Activated CD4-positive, CD25-positive, alpha-beta regulatory T cell treated with anti-CD3 and anti-CD28 coated beads, Interleukin-2, amount 50 U/mL, for 24 hours (primary cell): ENCODE measurements at places on chromosomes 3 and 15.
A peak's percentile ranks its signal among the peaks of the same experiment; 100 is the strongest.

DNA sequence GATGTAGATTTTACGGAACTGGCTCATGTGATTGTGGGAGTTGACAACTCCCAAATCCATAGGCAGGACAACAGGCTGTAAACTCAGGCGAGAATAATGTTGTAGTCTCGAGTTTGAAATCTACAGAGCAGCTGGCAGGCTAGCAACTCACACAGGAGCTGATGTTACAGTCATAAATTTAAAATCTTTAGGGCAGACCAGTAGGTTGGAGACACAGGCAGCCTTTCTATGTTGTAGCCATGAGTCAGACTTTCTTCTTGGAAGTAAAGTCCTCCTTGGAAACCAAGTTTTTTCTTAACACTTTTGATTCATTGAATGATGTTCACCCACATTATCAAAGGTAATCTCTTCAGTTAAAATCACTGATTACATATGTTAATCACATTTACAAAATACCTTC is 89.1 kb upstream of the ALCAM start:
- no peak for ATAC-seq

- ATAC-seq = no peak
Observed at GRCh38 chr3:23754215-23754614, 51.5 kb upstream of the UBE2E1 start.

DNA sequence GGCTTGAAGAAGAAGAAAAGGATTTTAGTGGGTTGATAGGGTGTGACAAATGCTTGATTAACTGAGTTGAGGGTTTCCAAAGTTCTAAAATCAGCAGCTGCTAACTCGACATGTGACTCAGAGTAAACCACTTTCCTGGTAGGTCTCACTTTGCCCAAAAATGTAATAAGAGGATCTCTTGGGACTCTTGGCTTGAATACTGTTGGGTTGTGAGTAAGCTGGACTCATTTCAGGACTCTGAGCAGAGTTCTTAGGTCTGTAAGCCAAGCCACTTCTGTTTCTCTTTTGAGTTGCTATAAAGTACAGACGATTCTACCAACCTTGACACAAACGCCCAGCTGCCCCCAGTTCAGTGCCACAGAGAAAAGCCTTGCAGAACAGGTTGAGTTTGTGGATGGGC is 241.1 kb downstream of the ZNF621 start:
- peak; percentile 38 for ATAC-seq

- no peak for ATAC-seq
Observed at GRCh38 chr15:49380912-49381311, 42.1 kb upstream of the FGF7 start.

DNA sequence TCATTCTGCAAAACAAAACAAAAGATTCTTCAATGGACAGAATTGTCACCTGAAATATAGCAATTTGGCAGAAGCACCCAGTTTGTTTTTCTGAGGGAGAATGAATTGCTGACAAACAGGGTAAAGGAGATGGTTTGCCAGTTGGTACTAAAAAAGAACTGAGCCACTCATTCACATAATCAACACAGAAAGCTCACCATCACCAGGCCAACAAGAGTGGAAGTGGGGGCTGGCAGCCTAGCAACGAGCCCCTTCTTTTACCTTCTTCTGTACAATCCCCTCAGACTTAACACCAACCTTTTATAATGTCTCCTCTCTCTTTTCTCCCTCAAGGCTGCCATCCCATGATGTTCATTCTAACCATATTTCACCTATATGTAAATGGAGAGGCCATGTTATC is 5.9 kb downstream of the TOP2B start:
- no peak for ATAC-seq

- no peak for ATAC-seq
Observed at GRCh38 chr3:33152363-33153360, 38.8 kb downstream of the CRTAP start.

DNA sequence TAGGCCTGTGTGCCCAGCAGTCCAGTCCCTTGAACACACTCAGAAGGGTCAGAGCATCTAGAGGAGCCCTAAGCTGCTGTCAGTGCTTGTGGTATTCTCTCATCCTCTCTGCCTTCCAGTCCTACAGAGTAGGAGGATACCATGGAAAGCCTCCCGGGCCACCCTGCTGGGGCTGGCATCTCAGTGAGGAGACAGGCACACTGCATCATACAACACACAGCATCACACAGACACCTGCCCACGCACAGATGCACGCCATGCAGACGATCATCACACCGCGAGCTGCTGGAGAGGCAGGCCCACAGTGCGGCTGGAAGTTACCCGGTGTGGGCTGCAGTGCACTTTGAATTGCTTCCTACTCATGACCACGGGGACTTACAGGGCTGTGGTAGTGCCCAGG is 15.2 kb downstream of the GABRA5 start:
- ATAC-seq = no peak

DNA sequence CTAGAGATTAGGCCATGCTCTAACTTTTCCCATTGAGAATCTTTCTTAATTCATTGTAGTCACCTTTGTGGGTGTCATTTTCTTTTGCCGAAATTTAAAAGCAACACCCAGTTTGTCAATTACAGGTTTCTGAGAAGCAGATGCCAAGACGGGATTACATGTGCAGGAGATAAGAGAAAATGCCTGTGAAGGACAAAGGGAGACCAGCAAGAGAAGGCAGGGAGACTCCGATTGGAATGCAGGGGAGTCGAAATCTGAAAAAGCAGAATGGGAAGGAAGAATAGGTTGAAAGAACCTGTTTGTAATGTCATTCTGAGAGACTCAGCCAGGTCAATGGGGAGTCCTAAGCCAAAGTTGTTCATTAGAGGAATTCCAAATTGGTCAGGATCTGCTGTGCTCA is 3.6 kb upstream of the DPH6 start:
- ATAC-seq = no peak

DNA sequence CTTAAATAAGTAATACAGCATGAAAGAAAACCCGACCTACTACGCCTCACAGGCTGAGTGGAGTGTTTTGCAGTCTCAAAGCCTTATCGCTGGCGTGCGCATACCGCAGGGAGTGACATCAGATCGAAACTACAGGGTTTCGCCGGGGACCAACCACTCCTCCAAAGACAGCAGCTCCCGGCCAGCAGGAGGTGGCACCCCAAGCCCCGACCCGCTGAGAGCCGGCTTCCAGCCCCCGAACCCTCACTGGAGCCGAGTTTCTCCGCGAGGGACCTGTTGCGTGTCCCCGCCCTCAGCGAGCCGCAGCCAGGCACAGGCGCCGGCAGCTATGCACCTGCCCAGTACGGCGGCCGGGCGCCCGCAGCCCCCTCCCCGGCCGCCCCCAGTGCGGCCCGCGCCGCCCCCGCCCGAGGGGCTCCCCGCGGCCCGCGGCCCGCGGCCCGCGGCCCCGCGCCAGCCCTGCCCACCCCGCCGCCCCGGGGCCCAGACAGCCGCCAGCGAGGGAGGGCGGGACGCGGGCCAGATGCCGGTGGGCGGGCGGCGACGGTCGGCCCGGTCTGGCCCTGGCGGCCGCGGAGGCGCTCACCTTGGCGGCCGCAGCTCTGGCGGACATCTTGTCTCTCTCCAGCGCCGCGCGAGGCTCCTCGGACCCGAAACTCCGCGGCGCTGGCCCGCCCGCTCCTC is 710 bp downstream of the TJP1 start:
- ATAC-seq = no peak

- ATAC-seq = no peak
Observed at GRCh38 chr15:49809894-49810609, 189.2 kb downstream of the DTWD1 start.

- ATAC-seq = no peak
Observed at GRCh38 chr15:75112278-75112847, 89.0 kb downstream of the PPCDC start.

- no peak for ATAC-seq
Observed at GRCh38 chr3:147616998-147617619, 207.9 kb downstream of the ZIC1 start.

DNA sequence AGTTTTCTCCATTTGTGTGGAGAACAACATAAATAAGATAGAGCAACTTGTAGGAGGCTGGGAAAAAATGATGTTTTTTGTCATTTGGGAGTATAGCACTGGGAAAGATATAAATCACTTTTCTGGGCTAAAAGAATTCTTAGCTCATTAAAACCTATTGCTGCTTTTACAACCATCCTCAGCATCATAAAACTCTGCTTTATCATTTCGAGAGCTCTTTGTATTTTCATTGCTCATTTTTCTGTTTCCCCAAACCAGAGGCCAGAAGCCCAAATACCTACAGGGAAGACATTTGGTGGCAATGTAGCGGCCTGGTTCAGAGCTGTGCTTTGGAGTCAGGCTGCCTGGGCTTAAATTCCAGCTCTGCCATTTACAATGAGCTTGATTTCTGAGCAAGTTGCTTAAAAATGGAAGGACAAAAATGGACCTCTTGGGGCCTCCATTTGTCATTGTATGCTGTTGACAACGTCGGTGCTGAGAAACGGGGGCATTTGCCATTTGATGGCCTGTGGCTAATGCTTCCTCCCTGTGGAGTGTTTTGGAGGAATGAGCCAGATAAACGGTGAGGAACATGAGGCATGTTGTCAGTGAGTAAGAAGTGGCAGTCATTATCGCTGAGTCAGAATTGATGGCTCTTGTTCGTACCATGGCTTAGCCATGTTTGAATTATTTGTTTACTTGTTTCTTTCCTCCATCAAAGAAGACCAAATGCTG is 260.0 kb downstream of the EBLN2 start:
- no peak for ATAC-seq

DNA sequence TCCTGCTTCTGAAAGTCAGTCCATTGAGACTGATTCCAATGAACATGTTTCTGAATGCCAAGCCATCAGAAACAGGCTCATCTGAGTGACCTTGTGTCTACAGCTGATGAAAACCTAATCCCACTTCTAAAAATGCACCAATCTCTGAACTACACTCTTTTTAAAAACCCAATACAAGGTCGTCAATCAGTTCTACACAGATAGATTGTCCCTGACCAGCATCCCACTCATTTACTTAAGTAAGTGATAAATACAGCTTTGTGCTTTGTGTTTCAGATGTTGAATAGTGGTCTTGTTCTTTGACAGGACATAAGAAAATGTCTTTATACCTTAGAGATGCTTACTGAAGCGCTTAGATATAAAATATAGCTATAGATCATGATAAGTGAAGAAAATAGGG is 20.2 kb upstream of the SCG3 start:
- no peak for ATAC-seq

DNA sequence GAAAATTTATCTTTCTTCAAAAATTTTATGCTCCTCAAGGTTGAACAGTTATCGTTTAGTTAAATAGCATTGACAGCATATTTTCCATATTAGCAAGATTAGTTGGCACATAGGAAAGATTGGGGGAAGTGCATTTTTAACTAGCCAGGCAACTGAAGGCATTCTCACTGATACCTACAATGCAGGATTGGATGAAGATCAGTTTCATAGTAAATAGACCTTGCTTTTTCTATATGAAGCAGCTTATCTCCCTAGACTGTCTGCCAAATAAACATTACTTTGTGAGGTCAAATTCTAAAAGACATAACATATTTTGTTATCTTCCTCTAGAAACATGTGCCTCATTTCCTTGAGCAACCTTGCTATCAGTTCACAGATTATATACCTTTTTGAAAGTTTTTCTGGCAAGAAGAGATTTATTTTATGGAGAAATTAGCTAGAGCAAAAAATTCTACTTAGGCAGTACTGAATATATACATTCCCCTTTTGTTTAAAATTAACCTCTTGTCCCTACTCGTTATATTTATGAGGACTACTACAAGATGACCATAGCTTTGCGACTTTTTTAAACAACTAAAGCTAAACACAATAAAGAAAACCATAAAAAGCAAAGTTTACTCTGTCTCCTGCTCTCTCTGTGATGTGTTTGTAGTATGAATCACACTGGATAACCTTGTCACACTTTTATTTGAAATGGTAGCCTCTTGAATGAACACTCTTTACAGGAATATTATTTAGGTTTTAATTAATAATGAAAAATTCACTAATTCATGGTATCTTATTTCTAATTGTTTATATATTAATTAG is 654.9 kb upstream of the TBL1XR1 start:
- ATAC-seq = no peak

- no peak for ATAC-seq
Observed at GRCh38 chr3:129441782-129442181, 1.8 kb downstream of the IFT122 start.

DNA sequence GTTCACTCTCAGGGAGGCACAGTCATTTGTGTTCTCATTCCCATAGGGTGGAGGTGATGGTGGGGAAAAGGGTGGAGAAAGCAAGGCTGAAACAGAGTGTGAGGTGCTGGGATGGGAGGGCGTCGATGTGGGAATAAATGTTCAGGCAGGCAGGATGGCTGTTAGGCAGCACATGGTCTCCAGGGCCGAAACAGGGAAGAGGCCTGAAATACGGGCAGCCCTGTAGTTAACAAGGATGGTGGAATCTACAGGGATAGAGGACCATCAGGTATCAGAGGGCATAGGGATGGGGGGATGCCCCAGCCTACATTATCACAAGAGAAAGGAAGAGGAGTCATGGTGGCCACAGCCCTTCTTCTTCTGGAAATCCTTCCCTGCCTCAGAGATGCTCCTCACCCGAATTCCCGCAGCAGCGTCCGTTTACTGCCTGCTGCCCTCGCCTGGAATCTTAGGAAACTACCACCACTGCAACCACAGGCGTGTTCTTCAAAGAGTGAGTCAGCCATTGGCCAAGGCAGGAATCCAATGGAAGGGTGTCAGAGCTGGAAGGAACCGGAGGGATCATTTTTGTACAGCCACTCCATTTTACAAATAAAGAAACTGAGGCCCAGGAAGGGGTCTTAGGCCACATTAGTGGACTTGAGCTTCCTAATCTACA is 49.7 kb upstream of the POMGNT2 start:
- ATAC-seq = no peak

GRCh38 chr15:69951898-69952555 is 145.7 kb downstream of the TLE3 start:
- ATAC-seq = no peak

DNA sequence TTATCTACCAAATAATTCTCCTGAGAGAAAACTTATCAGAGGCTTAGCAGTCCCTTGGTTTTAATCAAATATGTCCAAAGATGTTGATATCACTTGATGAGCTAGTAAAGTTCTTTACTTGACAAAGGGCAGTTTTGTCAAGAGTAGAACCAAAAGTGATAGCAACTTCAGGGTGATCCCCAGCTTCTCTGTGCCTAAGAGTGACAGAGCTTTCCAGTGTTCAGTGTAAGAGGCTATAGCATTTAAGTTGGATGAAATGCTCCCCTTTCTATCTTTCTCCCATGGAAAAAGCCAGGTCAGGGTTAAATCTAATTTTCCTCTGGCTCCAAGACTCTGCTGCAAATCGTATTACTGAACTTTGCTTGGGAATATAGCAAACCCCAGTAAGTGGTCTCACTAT is 120.8 kb downstream of the UNC13C start:
- ATAC-seq = no peak

- ATAC-seq = peak; percentile 23
Observed at GRCh38 chr3:134357914-134358811, 16.1 kb downstream of the AMOTL2 start.

GRCh38 chr3:166560253-166560652 is 723.0 kb upstream of the BCHE start:
- no peak for ATAC-seq

- no peak for ATAC-seq
Observed at GRCh38 chr3:149934524-149934923, 36.2 kb downstream of the PFN2 start.

DNA sequence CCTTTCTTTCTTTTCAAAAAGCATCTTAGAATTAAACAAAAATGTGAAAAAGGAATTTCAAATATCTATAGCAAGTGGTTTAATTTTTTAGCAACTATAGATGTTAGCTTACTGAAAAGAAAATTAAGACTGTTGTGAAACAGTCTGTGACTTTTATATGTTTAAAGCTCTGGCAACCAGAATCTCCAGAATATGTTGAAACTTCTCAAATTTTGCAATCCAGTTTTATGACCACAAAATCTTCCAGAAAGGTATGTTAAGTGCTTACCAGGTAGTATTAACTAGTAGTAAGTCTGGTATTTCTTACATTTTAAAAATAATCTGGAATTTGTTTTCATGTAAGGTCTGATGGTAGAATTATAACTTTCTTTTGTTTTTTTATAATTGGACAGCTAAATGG is 235.0 kb downstream of the SLC9A9 start:
- ATAC-seq = no peak
